ENCODE measurements at places on chromosomes 7 and 10.

- no peak for DNase-seq
Measured at GRCh38 chr10:50574305-50574704, 49.5 kb downstream of the SGMS1 start.

GRCh38 chr7:36736899-36737211, 12.6 kb upstream of the AOAH start:
- DNase-seq, result no peak

- DNase-seq, result peak; percentile 22
Measured at GRCh38 chr7:93442478-93443224, 131.9 kb downstream of the CALCR start.

DNA sequence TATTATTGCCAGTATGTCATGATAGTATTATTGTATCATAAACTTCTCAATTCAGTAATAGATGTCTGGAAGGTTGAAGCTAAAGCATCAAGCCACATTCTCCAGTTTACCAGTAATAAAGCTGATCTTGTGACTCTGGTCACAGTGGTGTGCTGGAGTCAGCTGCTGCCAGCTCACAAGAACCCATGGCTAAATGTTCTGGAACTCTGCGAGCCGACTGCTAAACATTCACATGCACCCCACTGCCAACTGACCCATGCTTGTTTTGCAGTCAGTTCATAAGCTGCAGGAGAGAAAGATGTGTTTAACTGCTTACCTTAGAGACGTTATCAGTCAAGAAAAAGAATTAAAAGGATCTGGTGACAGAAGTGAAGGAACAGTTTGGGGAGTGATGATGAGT, 5.9 kb upstream of the DNTT start:
- DNase-seq, result no peak

DNA sequence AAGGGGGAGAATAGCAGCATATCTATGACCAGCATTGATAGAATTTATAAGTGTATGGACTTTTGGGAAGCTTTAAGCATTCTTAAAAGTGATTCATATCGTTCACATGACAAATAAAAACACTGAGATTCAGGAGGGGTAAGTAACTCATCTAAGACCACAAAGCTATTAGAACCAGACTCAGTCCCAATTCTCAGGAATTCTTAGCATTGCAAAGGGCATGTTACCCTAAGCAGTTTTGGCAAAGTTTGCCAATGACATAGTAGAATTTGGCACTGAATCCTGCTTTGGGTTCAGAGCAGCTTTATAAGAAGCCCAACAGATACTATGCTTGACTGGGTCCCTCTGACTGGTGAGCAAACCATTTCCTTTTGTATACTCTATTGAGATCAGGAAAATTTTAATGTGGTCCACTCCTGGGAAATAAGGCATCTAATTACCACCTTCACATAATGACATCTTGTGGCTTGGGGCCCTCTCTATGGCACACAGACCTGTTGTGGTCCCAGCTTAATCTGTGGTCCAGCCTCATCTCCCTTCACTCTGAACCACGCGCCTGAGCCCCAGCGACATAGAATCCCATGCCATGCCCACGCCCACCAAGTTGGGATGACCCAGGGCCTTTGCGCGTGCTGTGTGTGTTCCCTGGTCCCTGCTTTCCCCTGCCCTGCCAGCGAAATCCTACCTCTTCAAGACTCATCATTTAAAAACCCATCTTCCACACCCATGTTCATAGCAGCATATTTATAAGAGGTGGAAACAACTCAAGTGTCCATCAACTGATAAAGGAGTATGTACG, 37.5 kb upstream of the DOCK1 start:
- no peak for DNase-seq

DNA sequence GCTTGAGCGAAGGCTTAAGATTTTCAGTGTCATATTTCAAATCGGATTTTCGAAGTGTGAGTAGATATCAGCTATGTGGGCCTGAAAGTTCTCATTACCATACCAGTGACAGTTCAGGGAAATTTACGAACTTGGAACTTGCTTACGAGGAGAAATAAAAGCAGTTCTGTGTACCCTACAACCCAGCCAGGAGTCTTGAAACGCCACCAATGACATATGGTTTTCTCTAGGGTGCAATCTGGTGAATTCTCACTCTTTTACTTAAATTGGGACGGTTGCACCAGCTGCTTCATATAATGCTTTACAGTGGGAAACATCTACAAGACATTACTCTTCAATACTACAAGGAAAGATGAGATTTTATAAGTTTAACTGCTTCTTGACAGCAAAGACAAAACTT, 253.6 kb upstream of the FOXK1 start:
- DNase-seq, result no peak

DNA sequence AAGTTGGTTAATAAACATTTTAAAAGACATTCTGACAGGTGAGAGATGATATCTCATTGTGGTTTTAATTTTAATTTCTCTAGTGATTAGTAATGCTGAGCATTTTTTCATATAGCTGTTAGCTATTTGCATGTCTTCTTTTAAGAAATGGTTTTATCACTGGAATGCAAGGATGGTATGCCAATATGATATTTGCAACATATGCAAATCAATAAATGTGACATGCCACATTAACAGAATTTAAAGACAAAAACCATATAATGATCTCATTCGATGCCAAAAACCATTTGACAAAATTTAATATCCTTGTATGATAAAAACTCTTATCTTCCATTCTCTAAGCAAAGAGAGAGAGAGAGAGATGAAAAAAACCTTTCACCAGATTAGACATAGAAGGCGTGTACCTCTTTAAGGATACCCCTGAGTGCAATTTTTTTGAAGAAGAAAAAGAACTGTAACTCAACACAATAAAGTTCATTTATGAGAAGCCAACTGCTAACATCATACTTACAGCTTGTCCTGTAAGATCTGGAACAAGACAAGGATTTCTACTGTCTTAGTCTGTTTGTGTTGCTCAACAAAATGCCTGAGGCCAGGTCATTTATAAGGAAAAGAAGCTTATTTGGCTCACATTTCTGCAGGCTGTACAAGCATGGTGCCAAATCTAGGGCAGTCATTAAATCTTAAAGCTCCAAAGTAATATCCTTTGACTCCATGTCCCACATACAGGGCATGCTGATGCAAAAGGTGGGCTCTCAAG, 39.7 kb upstream of the ZMYND11 start:
- no peak for DNase-seq

GRCh38 chr7:112023786-112024185, 182.4 kb downstream of the DOCK4 start:
- DNase-seq, result no peak

GRCh38 chr7:31782411-31782991, 95.5 kb downstream of the PPP1R17 start:
- peak; percentile 62 for DNase-seq

DNA sequence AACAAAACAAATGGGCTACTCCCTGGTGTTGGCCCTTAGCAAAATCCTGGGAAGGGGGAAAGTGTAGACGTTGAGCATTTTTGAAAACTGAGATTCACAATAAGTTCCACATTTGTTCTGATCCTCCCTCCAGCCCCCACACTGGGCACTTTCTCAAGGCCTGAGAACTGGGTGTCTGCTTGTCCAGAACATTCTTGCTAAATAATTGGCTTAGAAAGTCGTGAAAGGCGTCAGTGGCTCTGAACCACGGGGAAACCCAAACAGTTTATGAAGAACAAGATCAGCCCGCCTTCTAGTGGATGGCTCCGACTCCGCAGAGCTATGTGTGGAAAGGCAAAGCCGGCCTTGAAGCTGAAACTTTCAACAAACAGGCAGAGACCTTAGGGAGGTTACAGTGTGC, 370.1 kb downstream of the PRPF18 start:
- DNase-seq, result no peak

GRCh38 chr7:129993275-129993674, 40.5 kb upstream of the UBE2H start:
- no peak for DNase-seq

- DNase-seq, result no peak
Measured at GRCh38 chr10:78078539-78079330, 45.1 kb downstream of the RPS24 start.

GRCh38 chr7:119594956-119595355, 678.0 kb upstream of the KCND2 start:
- peak; percentile 70 for DNase-seq

- no peak for DNase-seq
Measured at GRCh38 chr7:128389085-128389617, 20.6 kb downstream of the IMPDH1 start.

DNA sequence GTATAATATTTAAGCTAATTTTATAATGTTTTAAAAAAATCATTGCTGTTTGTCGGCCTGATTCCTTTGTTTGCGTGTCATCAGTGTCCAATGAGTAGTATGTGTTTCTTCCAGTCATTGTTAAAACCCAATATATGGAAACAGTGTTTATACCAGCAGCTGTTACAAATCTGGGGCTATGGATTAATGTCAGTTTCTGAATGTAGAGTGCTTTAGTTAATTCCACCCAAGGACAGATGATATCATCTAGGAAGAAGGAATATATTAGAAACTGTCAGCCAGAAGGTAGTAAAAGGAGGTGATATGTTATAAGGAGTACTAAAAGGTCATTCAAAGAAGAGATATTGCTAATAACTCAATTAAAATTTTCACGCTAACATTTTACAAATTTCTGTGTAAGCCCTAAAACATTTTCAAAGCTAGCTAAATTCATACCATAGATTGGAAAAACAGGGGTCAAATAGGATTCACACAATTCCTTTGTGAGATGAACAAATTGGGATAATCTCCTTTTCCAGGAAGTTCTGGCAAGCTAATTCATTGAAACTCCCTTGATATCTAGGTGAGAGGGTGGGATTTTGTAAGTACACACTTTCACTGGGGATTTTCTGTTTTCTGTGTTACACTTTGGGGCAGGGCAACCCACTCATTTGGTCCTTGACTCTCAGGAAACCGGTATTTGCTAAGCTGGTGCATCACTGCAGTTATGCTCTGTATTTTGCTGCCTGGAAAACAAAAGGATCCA, 448.8 kb downstream of the LRMDA start:
- DNase-seq, result no peak

DNA sequence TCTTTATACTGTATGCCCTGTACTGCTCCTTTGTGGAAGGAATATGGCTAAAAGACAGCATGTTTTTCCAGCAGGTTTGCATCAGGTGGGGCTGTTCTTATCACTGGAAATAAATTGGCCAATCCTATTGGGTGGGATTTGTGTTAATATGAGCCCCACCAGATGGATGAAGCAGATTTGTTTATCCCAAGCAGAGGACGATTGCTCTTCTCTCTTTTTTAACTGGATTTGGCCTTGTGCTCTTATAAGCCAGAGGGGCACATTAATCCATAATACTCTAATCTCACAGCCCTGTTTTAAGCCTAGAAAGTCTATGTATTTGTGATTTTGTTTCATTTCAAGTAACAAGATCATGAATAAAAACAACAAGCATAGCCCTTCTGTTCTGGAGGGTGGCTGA, 240.1 kb upstream of the ADARB2 start:
- DNase-seq, result no peak

- DNase-seq, result no peak
Measured at GRCh38 chr7:139603896-139604295, 80.4 kb downstream of the CLEC2L start.

GRCh38 chr7:85232068-85232467, 45.2 kb upstream of the SEMA3D start:
- DNase-seq, result no peak

DNA sequence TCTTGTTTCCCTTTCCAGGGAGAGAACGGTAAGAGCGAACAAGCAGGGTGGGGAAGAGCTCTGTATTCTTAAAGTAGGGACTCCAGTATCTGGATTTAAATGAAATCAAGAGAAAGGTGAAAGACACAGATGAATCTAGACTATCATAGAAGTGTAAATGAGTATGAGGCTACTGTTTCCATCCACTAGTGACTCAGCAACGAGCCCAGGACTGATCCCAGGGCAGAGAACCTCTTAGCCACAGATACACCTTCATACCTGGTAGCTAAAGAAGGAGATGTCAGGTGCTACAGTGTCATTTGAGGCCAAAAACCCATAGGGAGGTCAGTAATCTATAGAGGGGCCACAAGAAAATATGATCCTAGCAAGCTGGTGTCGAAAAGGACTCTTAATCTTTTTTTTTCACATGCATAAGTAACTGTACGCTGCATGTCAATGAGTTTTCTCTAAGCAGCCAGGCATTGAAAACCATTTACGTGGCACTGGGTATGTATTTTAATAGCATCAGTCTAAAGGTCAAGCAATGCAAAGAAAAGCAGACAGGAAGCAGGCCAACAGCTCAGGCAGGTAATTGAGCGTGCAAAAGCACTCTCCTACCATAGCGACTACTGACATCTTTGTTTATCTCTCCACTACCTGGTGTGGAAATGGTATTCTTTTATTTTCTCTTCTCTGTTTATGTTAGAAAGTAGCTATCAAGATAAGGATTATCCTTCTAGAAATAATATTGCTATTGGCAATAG, 91.5 kb upstream of the EGR2 start:
- DNase-seq, result peak; percentile 73

- no peak for DNase-seq
Measured at GRCh38 chr7:79079919-79080554, 373.4 kb downstream of the MAGI2 start.

- DNase-seq, result no peak
Measured at GRCh38 chr7:1639532-1640175, 30.4 kb upstream of the ELFN1 start.

DNA sequence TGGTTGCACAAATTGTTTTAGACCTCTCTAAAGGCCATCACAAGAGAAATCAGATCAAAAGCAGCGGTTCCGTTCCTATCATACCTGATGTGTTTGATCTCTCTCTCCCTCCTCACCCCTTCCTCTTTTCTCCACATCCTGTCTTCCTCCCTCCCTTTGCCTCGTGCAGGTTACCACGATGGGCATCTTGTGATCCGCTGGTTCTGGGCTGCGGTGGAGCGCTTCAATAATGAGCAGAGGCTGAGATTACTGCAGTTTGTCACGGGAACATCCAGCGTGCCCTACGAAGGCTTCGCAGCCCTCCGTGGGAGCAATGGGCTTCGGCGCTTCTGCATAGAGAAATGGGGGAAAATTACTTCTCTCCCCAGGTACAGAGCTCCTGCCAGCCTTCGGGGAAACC, 28.5 kb upstream of the STK17A start:
- no peak for DNase-seq

- no peak for DNase-seq
Measured at GRCh38 chr7:71132377-71133231, 660 bp downstream of the GALNT17 start.

- DNase-seq, result no peak
Measured at GRCh38 chr7:85719981-85720953, 533.4 kb upstream of the SEMA3D start.

DNA sequence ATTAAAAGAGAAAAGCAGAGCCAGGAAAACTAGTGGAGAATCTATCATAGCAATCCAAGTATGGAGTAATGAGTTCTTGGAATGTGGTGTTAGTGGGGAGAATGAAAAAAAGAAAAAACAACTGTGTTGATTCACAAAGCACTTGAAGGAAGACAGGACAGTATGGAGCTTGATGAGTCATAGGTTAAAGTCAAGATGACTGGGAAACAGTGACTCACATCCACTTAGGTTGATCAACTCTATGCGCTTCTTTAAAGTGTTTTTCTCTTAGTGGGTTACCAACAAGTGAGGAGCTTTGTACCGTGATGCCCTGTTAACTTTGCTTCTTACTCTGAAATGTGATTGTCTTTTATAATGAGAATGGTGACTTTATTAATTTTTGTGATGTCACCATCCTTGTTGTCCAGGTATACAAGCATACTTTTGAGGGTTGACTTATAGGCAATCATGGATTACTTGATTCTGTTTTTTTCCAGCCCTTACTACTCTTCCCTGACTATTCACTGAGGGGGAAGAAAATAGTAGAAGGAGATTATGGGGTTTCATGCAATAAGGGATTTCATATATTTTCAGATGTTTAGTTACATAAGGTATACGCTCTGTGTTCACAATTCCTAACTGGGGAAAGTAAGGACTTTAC, 32.1 kb upstream of the MDFIC start:
- DNase-seq, result no peak

- no peak for DNase-seq
Measured at GRCh38 chr10:100037758-100038315, 28.1 kb upstream of the DNMBP start.

- no peak for DNase-seq
Measured at GRCh38 chr7:108307194-108307593, 149.0 kb downstream of the NRCAM start.

Measured in NCI-H748 treated with DMSO at 0.1 percent for 48 hours (cell line).